NCI-H510A treated with DMSO at 0.1 percent for 48 hours (cell line): ENCODE measurements at places on chromosomes 13 and 19.

DNA sequence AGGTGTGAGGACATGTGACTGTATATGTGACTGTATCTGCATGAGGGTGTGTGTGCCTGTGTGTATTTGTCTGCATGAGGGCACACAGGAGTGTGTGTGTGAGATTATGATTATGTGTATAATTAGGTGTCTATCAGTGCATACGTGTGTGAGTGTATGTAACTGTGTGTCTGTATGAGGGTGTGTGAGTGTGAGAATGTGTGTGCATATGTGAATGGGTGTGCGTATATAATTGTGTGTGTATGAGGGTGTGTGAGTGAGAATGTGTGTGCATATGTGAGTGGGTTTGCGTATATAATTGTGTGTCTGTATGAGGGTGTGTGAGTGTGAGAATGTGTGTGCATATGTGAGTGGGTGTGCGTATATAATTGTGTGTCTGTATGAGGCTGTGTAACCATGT, 3.0 kb upstream of the ACSBG2 start:
- no peak for DNase-seq

DNA sequence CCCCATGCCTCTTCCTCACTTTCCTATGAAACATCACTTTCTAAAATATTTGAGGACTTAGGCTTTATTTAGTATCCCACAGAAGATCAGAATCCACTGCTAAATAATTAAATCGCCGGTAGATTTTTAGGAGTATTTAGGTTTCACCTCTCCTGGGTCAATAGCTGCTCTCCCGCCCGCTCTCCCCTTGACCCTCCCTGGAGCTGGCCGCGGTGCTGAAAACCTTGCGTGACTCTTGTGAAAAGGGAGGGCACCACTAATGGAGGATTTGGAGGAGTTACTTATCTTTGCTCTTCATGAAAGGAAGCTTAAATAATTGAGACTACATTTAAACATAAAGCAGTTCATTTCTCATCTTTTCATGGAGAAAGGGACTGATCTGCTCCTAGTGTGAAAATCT, 14.1 kb downstream of the POU4F1 start:
- no peak for DNase-seq

DNA sequence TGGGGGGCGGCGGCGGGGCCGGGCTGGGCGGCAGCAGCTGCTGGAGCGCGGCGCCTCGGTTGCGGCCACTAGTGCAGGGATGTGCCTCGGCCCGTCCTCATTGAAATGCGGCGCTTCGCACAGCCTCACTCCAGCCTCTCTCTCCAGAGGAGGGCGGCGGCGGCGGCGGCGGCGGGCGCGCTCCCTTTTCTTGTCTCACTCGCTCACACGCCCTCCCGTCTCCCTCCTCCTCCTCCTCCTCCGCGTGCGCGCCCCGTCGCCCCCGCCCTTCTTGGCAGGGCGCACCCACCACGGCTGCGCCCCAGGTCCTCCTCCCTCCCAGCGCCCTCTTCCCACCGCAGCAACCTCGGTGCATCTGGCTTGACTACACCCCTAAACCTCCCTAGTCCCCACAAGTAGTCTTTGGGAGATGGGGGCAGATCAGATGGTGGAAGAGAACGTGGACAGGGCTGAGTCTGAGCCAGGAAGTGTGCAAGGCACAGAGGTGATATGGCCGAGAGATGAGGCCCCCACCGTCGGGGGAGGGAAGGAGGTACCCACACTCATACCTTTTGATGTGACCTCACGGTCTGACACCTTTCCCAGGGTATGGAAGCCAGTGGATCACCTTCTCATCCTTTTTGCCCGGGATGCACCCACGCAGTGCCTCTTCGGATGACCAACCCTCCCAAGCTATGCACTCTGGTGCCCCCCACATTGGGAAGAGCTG, at the start of gene DCLK1:
Gene DCLK1, minus strand, starts transcription at position 161 of the 709 bp plus-strand sequence.
- DNase-seq = peak; percentile 27

- DNase-seq = no peak
Measured at GRCh38 chr13:109715902-109716301, 70.5 kb downstream of the IRS2 start.

GRCh38 chr13:27383104-27383921, 41.1 kb upstream of the GTF3A start:
- DNase-seq = no peak

DNA sequence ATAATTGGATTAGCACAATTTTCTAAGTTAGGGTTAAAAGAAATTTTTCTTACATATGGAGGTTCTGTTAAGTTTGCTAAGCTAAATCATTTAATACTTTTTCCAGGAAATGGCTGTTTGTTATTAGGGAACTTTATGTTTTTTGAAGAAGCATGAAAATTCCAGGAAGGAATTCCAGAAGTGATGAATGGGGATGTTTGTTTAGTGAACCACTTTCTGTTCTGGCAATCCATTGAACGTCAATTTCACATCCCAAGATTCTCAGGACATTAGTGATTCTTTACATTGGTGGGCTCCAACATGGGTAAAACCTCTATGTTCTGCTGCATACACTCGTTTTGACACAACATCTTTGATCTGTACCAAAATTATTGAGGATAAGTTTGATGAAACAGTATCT, 534.4 kb downstream of the IRS2 start:
- DNase-seq = no peak

DNA sequence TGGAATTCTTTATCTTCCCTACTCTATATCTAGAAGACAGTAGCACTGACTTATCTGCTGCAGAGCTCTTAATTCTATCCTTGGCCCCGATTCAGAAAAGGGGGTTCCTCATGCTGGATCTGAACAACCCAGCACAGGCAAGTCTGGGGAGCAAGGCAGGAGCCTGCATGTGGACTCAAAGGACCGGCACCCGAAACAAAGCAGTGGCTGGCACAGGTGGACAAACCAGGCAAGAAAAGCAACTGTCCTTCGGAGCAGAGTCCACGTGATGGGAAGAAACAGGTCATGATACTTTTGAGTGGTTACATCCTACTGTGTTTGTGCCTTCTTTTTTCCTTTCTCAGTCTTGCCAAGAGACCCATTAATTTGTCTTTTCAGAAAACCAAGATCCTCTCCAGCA, 38.3 kb downstream of the GPR42 start:
- DNase-seq = no peak

- no peak for DNase-seq
Measured at GRCh38 chr19:2540646-2541454, 64.9 kb downstream of the GADD45B start.

- DNase-seq = no peak
Measured at GRCh38 chr19:3658004-3658869, 31.6 kb upstream of the CACTIN start.

DNA sequence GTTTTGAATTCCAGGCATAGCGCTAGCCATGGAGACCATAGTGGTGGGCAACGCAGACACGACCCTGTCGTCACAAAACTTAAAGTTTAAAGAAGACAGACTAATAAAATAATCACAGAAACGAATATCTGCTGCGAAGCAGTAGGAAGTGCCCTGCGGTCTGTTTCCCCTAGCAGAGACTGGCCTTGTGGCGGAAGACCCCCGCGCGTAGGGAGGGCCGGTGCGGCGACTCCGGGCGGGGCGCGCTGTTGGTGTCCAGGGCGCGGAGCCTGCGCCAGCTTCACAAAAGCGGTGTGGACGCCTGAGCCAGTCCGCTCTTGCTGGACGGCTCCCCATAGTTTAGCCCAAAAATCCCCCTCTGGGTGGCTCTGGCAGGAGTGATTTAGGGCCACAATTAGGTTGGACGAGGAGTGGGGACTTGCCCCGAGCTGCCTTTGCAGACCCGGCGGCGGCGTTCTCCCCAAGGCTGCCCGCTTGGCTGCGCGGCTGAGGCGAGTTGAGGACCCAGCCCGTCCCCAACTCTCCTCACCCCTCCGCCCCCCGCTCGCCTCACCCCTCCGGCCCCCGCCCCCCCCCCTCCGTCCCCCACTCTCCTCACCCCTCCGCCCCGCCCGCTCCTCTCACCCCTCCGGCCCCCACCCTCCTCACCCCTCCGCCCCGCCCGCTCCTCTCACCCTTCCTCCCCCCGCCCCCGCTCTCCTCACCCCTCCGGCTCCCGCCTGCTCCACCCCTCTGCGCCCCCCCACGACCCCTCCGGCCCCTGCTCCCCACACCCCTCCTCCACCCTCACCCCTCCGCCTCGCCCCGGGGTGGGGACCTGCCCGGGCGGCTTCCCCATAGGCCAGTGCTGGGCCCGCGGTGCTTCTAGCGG, 14.2 kb upstream of the LATS2 start:
- DNase-seq = no peak

GRCh38 chr13:112522578-112522977, 65.4 kb downstream of the TUBGCP3 start:
- DNase-seq = no peak

GRCh38 chr19:39727070-39727800, 10.6 kb downstream of the CLC start:
- DNase-seq = no peak

GRCh38 chr13:45143346-45143751, 23.0 kb downstream of the GTF2F2 start:
- no peak for DNase-seq

- DNase-seq = no peak
Measured at GRCh38 chr13:35741657-35742056, 265.2 kb upstream of the MAB21L1 start.

- no peak for DNase-seq
Measured at GRCh38 chr19:21109116-21109515, 27.1 kb downstream of the ZNF714 start.

DNA sequence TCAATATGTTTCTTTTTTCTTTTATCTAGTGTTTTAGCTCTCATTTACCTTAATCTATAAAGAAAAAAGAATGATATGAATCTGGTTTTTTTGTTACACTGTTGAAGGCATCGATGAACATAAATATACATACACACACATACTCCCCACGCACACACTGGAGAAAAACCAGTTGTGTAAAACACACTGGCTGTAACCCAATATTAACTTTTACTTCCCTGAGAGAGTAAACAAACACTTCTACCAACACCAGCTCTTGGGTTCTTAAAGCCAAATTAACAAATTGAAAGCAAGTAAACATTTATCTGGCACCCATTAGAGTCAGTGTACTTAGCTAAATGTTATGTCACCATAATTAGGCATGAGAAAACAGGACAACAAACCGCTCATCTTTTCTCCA, 145.7 kb downstream of the ABCC4 start:
- peak; percentile 37 for DNase-seq

- no peak for DNase-seq
Measured at GRCh38 chr13:46735425-46735824, 61.5 kb downstream of the ESD start.

- no peak for DNase-seq
Measured at GRCh38 chr13:70051531-70051930, 56.1 kb upstream of the ATXN8OS start.

DNA sequence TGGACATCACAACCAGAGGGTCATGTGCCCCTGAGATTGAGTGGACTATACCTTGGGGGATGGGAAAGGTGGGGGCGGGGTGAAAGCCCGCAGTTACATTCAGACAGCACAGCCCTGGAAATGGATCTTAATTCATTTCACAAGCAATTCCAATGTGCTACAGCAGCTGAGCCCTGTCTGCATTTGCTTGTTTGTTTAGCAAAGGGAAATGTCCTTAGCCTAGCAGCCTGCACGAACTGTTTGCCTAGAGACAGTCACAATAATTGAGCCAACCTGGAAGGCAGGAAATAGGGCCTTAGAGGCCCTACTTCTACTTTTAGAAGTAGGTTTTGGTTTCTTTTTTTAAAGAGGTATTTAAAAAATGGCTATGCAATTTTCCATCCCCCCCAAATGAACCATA, 177.3 kb upstream of the KL start:
- DNase-seq = no peak

DNA sequence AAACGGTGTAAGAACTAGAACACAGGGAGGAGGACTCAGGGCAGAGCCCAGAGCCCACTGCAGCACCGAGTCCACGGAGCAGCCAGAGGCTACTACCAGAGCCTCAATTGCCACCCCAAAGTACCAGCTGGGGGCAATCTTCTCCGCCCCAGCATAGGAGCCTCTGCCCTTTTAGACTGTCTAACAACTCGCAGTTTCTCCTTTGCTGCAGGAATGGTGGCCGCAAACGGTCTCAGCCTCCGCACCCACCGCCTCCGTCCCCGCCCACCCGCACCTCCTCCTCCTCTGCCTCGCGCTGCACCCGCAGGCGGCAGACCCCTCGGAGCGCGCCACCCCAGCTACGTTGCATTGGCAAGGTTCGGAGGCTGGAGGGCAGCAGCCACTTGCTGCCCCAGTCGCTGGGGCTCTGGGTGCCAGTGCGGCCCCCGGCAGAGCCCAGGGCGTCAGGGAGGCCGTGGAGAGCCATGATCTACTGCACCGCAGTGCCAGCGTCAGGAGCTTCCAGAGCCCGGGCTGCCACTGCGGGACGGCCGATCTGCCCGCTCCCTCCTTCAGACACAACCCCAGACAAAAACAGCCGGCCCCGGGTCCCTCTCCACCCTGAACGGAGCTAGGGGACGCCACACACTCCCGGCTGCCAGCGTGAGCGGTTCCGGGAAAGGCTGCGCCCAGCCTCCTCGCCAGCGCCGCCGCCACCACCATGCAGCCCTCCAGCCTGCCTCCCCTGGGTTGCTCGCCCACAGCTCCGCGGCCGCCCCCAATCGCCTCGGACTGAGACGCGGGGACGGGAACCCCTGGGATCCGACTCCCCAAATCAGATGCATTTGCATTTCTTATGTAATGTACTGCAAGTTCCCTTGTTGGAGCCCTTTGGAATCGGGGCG, 1.8 kb downstream of the FGF14 start:
- DNase-seq = no peak

GRCh38 chr19:33130433-33130832, 1.5 kb upstream of the WDR88 start:
- DNase-seq = no peak

DNA sequence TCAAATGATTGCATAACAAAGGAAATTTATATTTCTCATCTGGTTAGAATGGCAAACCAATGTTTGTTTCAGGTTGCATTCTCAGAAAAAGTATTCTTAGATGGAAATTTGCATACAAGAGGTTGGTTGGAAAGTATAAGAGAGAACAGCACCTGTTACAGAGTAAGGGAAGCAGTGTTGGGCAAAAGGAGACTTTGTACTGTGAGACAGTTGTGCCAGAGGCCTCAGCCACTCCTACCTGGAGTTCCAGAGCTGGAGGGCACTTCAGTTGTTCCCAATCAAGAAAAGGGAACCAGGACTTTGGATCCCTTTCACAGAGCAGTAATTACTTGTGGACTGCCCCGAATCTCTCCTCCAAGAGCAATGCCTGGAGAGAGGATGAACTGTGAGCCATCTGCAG, 81.8 kb downstream of the SPRY2 start:
- DNase-seq = no peak

- no peak for DNase-seq
Measured at GRCh38 chr13:113855012-113855921, 8.6 kb downstream of the GAS6 start.

GRCh38 chr19:58387338-58388174, 487 bp downstream of the RPS5 start:
- no peak for DNase-seq

DNA sequence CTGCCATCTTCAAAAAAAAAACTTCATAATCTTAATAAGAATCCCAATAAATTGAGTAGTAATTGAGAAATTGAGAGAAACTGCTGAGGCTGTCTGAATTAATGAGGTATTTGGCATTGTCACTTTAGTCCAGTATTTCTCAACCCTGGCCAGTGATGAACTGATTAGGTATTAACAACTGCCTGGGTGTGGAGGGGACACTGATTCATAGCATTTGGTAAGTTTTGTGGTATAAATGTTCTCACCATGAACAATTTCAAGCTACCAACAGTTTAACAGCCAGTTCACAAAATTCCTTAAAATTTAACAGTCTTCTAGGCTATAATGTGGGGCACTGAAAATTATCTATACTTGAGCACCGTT, 18.3 kb downstream of the GPC6 start:
- no peak for DNase-seq
